Brain (organoid and tissue), 16 donors: ENCODE measurements at places on chromosomes 11 and 22. TPM values are rescaled to one million over a fixed set of nuclear protein-coding genes. Genes with fewer than 3 reads are reported as not detected.
A peak's percentile ranks its signal among the peaks of the same experiment; 100 is the strongest.

DNA sequence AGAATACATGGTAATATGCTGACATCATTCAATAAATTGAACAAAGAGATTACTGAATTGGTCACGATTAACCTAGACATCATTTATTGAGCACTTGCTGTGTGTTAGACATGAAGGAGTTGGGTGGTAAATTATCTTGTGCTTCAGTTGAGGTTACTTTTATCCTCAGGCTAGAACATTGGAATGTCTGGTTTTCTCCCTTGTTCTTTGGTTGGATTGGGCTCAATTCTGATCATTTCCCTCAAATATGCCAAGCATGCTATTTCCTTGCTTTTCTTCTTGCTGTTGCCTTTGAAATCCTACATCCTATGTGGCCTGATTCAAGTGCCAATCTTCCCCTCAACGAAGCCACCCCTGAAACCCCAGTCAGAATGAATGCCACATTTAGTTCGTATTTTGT, 65.8 kb downstream of the DEUP1 start:
- no peak for DNase-seq

DNA sequence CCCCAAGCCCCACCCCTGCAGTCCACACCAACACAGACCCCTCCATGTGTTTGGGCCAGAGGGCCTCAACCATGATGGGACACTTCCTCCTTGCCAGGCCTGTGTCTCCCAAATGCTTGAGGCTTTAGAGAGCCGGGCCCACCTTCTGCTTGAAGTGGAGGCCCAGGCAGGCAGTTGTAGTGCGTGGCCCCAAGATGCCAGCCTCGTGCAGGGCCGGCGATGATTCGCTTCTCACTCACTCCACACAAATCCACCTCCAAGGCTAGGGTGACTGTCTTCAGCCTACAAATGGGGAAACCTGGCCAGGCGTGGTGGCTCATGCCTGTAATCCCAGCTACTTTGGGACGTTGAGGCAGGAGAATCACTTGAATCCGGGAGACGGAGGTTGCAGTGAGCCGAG, 5.7 kb downstream of the PRR5 start:
- DNase-seq, result no peak

- DNase-seq, result no peak
Measured at GRCh38 chr11:125224391-125225021, 60.0 kb downstream of the PKNOX2 start.

DNA sequence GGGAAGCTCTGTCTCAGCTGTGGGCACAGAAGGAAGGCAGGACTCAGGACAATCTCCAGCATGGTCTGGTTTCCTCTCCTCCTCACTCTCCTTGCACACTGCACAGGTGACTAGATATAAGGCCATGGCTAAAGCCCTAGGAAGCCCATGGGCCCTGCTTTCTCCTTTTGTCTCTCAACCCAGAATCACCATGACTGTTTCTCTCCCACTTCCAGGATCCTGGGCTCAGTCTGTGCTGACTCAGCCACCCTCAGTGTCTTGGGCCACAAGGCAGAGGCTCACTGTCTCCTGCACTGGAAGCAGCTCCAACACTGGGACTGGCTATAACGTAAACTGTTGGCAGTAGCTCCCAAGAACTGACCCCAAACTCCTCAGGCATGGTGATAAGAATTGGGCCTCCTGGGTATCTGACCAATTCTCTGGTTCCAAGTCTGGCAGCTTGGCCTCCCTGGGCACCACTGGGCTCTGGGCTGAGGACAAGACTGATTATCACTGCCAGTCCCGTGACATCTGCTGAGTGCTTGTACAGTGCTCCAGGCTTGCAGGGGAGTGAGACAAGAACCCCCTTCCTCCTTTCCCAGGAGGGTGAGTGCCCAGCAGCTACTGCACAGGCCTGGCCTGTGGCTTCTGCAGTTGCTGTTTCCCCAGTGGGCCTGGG, 104.0 kb upstream of the TOP3B start:
- no peak for DNase-seq

- no peak for DNase-seq
Measured at GRCh38 chr22:49464037-49464436, 363.6 kb downstream of the BRD1 start.

DNA sequence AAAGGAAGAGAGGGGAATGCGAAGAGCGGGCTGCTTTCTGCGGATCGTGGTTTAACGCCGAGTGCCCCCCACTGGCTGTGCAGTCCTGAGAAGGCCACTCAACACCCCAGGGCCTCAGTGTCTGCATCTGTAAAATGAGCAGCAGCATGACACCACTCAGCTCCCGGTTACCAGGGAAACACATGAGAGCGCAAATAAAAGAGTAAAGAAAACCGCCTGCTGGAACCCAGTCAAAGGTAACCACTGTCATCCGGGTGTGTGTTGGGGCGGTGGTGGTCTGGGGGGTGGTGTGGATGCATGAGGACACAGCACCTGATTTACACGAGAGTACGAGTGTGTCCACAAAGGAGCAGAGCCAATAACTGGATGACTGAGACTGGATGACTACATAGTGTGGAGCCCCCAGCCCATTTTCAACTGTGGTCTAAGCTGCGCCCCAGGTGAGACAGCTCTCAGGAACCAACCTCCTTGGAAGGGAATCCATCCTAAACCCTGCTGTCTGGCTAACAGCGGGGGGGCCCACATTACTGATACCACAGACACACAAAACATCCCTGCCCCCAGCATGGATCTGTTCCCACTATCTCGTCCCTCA, 5.7 kb downstream of the CELSR1 start:
- no peak for DNase-seq

DNA sequence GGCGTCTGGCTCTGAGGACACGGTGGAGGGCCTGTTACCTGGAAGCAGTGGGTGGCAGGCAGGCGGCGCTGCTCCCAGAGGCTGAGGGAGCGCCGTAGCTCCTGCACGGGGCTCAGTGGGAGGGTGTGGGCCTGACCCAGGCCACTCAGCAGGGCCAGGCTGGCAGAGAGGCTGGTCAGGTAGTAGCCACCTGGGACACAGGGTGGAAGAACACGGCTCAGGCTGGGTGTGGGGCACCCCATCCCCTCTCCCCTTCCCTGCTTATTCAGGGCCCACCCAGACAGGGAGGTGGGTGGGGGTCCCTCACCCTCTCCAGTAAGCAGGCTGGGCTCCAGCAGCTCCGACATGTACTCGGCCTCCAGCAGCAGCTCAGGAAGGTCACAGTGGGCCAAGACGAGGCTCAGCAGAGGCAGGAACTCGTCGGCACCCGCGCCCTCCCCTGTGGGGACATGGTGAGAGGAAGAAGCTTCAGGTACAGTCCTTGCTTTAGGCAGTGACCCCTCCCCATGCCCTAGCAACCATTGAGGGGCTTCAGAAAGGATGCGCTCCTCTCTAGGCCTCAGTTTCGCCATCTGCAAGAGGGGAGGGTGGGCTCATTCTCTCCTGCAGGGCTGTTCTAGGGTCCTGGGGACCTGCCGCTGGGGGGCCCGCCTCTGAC, 2.9 kb downstream of the RIN1 start:
- DNase-seq, result no peak

DNA sequence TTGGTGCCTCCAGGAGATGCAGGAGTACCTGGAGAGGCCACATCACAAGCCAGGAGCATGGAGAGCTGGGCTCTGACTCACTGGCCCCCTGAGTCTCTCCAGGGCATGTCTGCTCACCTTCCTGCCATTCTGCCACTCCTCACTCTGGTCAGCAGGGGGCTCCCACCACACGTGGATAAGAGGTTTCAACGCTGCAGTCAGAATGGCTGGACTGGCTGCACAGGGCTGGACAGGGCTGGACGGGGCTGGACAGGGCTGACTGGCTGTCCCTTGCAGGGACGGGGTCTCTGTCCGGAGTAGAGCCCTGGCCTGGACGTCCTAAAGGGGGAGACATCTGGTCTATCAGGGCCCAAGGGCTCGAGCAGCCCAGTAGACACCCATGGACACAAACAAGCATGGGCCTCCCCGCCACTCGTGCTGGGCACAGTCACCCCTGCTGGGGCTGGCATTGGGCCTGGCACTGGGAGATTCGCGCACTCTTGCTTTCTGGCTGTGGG, 34.6 kb downstream of the CYTH4 start:
- DNase-seq, result peak; percentile 72

DNA sequence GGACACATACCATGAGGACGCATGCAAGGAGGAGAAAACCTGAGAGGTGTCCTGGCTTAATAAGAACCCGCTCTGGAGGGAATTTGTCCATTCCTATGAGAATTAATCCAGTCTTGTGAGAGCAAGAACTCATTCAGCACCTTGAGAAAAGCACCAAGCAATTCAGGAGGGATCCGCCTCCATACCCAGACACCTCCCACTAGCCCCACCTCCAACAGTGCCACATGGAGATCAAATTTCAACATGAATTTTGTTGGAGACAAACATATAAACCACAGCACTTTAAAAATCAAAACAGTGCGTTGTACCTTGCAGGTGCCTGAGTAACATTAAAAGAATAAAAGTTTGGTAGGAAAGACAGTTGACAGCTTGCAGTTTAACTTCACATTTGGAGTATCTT, 11.4 kb downstream of the UBE4A start:
- no peak for DNase-seq

DNA sequence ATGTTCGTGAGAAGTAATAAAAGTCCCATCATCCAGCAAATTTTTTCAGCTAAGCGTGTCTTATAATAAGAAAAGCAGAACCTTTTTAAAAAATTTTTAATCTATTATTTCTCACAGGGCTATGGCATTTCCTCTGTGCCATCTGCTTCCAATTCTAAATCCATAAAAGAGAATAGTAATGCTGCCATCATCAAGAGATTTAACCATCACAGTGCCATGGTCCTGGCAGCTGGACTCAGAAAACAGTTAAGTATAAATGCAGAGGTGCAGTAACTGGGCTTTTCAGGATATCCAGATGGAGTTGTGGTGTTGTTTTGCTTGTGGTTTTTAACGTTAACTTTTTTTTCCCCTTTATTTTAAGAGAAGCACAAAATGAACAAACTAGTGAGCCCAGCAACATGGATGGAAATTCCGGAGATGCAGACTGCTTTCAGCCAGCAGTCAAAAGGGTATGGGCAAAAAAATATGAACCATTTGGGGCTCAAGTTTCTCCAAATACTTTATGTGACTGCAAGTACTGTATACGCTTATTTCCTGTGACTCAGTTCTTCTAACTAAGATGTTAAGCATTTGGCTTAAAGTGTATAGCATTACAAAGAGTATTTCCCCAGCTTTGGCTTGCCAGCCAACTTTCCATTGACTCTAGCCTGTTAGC, 25.2 kb downstream of the GTF2H1 start:
- DNase-seq, result no peak

DNA sequence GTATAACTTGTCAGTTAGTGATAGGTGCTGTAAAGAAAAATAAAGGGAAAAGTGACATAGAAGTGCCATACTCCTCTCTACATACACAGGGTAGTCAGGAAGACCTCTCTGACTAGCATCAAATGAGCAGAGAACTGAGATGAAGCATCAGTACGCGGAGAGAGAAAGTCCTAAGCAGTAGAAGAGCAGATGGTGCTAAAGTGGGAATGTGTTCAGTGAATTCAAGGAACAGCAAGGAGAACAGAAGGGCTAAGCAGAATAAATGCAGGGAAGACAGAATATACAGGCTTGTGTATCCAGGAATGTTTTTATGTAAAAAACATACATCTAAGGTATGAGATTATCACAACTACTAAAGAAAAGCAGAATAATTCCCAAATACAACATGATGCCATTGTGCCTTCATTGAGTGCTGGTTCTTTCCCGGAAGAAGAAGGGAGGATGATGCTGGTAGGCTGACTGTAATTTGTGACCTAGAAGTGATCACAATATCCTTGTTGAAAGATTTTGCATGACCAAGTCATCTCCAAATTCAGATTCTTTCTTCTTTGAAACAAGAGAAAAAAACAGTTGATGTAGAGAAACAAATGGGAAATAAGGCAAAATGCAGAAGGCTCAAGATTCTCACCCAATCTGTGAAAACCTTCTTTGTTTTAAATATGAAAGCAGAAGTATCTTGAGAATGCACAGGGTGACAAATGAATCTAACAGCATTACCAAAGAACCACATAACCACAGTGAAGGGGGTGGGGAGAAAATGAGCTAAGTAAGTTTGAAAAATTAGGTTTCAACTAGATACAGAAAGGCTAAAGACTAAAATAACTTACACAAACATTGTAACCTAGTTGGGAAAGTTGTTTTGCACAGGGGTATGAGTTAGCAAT, 20.5 kb downstream of the MRE11 start:
- DNase-seq, result no peak

DNA sequence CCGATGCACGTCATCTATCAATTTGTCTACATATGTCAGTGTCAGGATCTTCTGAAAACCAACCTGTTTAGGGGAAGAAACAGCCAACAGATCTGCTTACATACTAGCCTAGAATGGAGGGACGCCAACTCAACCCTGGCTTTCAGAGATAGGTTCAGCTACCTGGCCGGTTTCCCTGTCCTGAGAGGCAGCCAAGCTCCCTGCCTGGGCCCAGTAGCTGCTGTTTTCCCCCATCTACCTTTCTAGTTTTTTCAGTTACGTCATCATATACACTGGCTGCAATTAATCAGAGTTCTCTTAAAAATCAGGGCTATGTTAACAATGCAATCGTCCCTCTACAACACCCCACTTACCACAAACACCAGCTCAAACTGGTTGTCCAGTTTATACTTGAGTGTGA, 1.0 kb downstream of the SRPRA start:
- DNase-seq, result no peak

GRCh38 chr11:76005756-76006155, 190.7 kb downstream of the UVRAG start:
- DNase-seq, result no peak

KRTAP5-9 gene
- polyA plus RNA-seq, result not detected

CD6 gene
- polyA plus RNA-seq, result 0.63 TPM

MRE11 gene
- 8.6 TPM for polyA plus RNA-seq

EMID1 gene
- polyA plus RNA-seq, result 30.2 TPM

NEU3 gene
- 8.9 TPM for polyA plus RNA-seq

OR5M3 gene
- polyA plus RNA-seq, result not detected

CD3D gene
- polyA plus RNA-seq, result not detected

PACSIN3 gene
- 14.3 TPM for polyA plus RNA-seq

CRYBA4 gene
- polyA plus RNA-seq, result not detected
